ENCODE measurements at places on chromosomes 4 and X. TPM values are rescaled to one million over a fixed set of nuclear protein-coding genes. Genes with fewer than 3 reads are reported as not detected.

SYN1 gene
- 0.09 TPM for total RNA-seq

COL25A1 gene
- not detected for total RNA-seq

- no peak overlapping the region for H3K27ac ChIP-seq
- no peaks in the 10 kb centered on the region for H3K27me3 ChIP-seq
- DNase-seq, result no peak
- no peak overlapping the region for H3K4me3 ChIP-seq
- H3K4me1 ChIP-seq, result no peaks in the 10 kb centered on the region
Measured at GRCh38 chr4:130563889-130564418, 1468.0 kb downstream of the C4orf33 start.

- no peaks in the 10 kb centered on the region for H3K27me3 ChIP-seq
- peaks cover 34% of the 10 kb centered on the region for H3K4me1 ChIP-seq
- no peak overlapping the region for H3K4me3 ChIP-seq
- H3K27ac ChIP-seq, result no peak overlapping the region
- no peak for DNase-seq
Measured at GRCh38 chr4:2390784-2391421, 27.5 kb downstream of the ZFYVE28 start.

- no peak overlapping the region for H3K4me3 ChIP-seq
- H3K36me3 ChIP-seq, result peaks cover 2% of the 10 kb centered on the region
- no peak overlapping the region for H3K27ac ChIP-seq
- H3K27me3 ChIP-seq, result no peaks in the 10 kb centered on the region
- DNase-seq, result no peak
- H3K4me1 ChIP-seq, result no peaks in the 10 kb centered on the region
Measured at GRCh38 chr4:39480251-39480650, 21.4 kb downstream of the LIAS start.

DNA sequence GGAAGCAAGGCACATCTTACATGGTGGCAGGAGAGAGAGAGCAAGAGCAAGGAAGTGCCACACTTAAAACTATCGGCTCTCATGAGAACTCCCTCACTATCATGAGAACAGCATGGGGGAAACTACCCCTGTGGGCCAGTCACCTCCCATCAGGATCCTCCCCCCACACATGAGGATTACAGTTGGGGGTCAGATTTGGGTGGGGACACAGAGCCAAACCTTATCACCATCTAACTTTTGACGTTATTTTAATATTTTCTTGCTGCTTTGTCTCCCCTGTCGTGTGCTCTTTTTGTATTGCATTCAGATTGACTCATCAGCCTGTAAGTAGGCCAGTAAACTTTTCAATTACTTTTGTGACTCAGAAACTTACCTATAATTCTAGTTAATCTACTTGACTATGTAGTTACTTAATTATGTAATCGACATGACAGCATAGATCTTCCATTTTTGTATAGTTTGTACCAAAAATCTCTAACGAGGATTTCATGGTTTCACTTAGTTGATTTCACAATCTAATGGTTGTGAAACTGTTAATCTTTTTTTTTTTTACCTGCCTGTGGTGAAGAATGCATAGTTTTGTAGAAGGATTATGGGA is 18.3 kb downstream of the STIM2 start:
- peaks cover 36% of the 10 kb centered on the region for H3K36me3 ChIP-seq
- no peak for DNase-seq
- peaks cover 77% of the 10 kb centered on the region for H3K4me1 ChIP-seq
- H3K27ac ChIP-seq, result peak overlapping the region; percentile 89
- H3K4me3 ChIP-seq, result peak overlapping the region; percentile 28

DNA sequence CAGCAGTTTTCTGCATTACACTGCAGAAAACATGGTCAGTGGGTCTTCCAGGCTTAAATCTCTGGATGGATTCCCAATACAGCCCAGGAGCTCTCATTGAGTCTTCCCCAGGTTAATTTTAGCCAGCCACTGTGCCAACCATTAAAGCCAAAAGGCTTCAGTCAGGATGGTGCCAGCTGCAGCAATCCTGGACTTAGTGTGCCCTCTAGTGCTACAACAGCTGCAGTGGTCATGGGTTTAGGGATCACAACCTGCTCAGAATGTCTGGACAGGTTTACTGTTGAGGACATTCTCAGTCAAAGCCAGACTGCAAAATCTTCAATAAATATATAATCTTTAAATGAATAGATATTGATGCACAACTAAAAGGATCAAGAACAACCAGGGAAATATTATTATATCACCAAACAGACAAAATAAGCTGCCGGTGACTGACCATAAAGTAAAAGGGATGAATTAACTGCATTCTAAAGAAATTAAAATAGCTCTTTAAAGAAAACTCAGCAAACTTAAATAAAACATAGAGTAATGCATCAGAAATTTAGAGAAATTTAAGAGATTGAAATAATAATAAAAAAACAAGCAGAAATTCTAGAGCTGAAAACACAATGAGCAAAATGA is 639.9 kb downstream of the SPOCK3 start:
- no peak overlapping the region for H3K27ac ChIP-seq
- DNase-seq, result no peak
- H3K27me3 ChIP-seq, result no peaks in the 10 kb centered on the region
- no peaks in the 10 kb centered on the region for H3K36me3 ChIP-seq
- no peak overlapping the region for H3K4me3 ChIP-seq

MGARP gene
- not detected for total RNA-seq
